ENCODE measurements at places on chromosomes 4 and X. TPM values are rescaled to one million over a fixed set of nuclear protein-coding genes. Genes with fewer than 3 reads are reported as not detected.

DNA sequence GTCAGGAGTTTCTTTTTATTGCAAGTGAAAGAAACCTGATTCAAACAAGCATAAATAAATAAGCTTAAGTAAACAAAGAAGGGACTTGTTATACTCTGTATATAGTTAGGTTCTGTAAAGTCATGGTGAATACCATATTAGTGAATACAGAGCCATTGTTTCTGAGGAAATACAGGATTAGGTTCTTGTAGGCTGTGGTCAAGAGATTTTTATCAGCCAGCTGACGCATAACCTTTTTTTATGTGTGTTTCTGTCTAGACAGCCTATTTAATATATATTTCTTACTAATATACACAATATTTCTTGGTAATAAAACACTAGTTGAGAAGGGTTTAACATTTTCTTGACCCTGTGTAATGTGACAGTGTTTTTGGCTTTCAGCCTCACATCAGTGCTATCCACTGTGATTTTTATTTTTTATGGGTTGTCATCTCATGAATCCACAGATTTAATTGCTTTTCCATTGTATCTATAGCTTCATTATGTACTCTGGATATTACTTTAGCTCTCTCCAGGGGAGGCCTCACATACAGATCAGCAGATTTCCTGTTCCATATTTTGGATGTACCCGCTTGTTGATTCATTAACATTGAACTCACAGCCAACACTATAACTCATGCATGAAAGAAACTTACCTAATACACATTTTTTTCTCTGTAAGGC is 8.0 kb downstream of the HERC3 start:
- DNase-seq = no peak

- peak; percentile 87 for DNase-seq
These were observed 107.9 kb downstream of the ABLIM2 start for GRCh38 chr4:8050555-8051206.

DNA sequence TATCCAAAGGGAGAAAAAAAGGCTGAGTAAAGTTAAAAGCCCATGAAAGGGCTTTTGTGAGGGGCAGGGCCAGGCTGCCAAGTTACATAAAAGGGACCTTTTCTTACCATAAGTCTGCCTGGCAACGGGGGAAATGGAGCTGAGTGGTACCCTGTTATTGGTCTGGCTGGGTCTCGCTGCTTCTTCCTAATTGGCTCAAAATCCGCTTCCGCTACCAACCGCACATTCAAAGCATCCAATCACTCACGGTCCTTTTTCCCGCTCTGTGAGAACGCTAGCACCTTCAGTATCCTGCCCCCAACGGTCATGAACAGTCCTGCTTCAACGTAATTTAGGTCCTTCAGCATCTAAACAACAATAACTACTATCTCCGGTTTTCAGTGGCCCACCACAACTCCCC is 611 bp downstream of the TEX11 start:
- DNase-seq = no peak

GRCh38 chrX:126719208-126719607 is 100.3 kb upstream of the PRR32 start:
- no peak for DNase-seq

- DNase-seq = no peak
These were observed 104.1 kb downstream of the ZNF518B start for GRCh38 chr4:10353110-10353509.

GRCh38 chrX:22060415-22061280 is 28.5 kb downstream of the PHEX start:
- DNase-seq = no peak

GRCh38 chr4:81738891-81739290 is 267.2 kb upstream of the RASGEF1B start:
- no peak for DNase-seq

- DNase-seq = no peak
These were observed 75.6 kb downstream of the ACOX3 start for GRCh38 chr4:8364848-8365350.

- no peak for DNase-seq
These were observed 120.8 kb downstream of the ZNF518B start for GRCh38 chr4:10336471-10336870.

DNA sequence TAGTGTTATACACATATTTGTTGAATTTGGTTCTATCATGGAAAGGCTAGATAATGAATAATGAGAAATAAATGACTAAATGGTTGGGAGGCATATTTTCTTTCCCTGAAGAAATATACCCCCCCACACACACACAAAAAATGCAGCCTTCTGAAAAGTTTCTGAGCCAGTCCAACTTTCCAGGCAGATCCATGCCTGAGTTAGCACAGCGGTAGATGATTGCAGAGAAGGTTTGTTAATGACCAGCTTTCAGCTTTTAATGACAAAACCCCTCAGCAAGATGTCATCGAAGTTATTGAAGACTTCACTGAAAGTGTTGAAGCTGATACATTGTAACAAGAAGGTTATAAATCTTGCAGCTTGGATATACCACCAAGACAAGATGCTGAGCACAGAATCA is 61.4 kb downstream of the GBA3 start:
- no peak for DNase-seq

DNA sequence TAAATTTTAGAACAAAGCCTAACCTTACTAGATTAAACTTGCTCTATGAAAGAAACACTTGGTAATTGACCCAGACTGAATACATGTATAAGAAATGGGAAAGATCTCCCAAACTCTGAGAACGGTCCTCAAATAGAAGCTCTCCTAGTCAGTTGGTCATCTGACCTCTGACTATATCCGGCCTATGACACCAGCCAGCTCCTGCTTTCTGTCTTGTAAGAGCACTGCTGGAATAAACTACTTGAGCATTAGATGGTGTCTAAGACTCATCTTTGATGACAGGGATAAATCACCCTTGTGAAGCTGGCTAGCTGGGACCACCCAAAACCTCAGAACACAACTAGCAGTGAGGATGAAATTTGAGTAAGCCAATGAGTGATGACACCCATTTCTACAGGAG is 24.2 kb downstream of the LRIT3 start:
- DNase-seq = no peak

GRCh38 chrX:20320461-20321159 is 53.9 kb upstream of the RPS6KA3 start:
- DNase-seq = no peak

DNA sequence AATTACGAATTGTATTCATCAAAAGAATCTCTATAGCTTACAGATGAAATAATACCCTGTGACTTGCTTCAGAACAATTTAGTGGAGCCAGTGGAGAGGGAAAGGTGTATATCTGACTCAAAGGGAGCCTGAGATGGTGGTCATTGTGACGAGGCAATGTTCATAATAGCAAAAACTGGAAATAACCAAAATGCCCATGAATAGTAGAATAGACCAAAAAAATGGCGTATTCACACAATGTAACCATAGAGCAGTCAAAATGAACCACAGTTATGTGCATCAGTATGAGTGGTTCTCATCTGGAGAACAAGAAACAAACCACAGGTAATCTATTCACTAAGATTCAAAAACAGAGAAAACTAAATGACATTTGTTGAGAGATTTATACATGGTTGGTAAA is 125.3 kb upstream of the CLNK start:
- DNase-seq = no peak

DNA sequence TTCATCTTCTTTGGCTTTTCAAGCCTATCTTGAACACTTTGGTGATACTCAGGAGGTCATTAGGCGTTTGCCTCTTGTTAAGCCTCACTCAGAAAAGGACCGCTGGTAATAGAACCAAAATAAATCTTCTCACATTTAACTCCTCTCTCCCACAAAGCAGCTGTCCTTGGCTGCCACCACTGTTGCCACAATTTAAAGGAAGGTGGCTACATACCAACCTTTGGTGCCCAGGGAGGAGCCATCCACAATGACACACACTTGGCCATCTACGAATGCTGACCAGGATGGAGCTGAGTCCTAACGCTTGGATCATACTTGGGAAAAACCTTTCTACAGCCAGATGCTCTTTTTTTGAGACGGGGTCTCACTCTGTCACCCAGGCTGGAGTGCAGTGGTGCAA is 210.2 kb downstream of the HS6ST2 start:
- DNase-seq = no peak

DNA sequence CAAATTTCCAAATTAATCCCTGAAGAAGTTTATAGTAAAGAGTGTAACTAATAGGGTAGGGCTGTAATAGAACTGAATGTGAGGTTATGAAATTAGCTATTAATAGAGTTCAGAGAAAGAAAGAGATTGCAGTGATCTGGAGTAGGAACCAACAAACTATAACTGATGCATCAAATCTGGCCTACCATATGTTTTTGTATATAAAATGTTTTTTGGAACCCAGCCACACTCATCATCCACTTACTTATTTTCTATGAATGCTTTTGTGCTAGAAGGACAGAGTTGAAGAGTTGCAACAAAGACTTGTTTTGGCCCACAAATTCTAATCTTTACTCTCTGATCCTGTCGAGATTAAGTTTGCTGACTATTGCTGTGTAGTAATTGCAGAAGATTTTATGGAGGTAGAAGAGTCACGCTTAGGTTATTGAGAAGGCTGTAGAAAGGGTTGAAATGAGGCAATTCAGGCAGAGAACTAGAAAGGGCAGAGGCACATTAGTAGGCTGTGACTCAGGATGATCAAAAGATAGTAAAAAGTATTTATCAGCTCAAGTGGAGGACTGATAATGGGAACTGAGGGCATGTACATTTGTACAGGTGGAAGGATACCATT is 298.7 kb upstream of the EMCN start:
- DNase-seq = no peak

GRCh38 chr4:144750348-144750747 is 104.4 kb downstream of the HHIP start:
- no peak for DNase-seq

GRCh38 chrX:17082831-17083230 is 136.4 kb downstream of the REPS2 start:
- DNase-seq = no peak

DNA sequence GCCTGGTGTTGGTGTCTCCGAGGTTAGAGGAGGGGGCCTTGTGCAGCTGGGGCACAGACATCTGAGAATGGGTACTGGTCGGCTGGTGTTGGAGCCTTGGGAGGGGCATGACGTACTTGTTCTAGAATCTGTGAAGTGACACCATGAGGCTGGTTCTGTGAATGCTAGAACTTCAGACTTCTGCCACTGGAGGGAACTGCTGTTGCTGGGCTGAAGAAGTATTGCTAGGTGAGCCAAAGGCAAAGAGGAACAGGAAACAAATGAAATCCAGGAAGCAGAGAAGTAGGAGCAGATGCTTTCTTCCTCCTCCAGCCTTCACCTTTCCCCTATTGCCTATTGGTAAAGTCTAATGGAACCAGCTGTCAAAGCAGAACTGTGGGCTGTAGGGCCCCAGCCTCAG is 120.9 kb upstream of the DDIT4L start:
- no peak for DNase-seq

GRCh38 chr4:85152480-85152879 is 186.0 kb upstream of the WDFY3 start:
- no peak for DNase-seq

- DNase-seq = no peak
These were observed 19.0 kb upstream of the CWH43 start for GRCh38 chr4:48967101-48967500.

- no peak for DNase-seq
These were observed 28.8 kb downstream of the PRDM8 start for GRCh38 chr4:80226094-80226493.

- DNase-seq = no peak
These were observed 67.3 kb upstream of the HHIP start for GRCh38 chr4:144578681-144579080.

DNA sequence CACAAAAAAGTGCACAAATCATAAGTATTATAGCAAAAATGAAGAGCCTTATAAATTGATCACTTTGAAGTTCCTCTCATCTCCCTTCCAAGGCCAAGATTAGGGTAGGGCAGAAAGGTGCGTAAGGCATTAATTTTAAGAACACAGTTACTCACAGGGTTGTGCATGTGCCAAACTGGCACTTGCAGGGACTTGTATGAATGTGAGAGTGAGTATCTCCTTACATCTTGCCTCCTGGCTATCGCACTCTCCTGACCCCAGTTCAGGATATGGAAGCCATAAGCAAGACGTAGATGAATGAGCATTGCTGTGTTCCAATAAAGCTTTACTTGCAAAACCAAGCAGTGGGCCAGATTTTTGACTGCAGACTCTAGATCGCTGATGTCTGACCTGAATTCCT is 510.1 kb upstream of the AADAT start:
- no peak for DNase-seq

GRCh38 chr4:37740546-37740945 is 54.4 kb upstream of the RELL1 start:
- DNase-seq = no peak

- no peak for DNase-seq
These were observed 41.7 kb downstream of the MAGEC1 start for GRCh38 chrX:141945426-141945825.

DNA sequence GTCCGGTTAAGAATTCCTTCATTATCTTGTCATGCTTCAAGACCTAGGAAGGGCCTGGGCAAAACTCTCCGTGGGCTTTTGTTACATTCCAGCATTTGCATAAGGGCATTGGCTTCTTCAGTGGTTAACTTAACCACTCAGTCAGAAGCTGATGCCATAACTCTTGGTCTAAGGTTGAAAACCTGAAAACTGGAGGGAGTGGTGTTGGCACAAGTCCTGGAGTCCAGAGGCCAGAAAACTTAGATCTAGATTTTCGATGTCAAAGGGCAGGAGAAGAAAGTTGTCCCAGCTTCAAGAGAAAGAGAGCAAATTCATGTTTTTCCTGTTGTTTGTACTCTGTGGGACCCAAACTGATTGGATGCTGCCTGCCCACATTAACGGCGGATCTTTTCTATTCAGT is 86.6 kb upstream of the GC start:
- DNase-seq = no peak

- DNase-seq = no peak
These were observed 33.4 kb downstream of the ADGRA3 start for GRCh38 chr4:22482250-22483127.

- DNase-seq = no peak
These were observed 60.8 kb upstream of the FMR1 start for GRCh38 chrX:147850875-147851274.

- peak; percentile 80 for DNase-seq
These were observed 155.8 kb downstream of the PPP3CA start for GRCh38 chr4:101191302-101192098.

- no peak for DNase-seq
These were observed 6.0 kb upstream of the CENPE start for GRCh38 chr4:103204111-103204510.

- DNase-seq = no peak
These were observed 239.6 kb downstream of the PPP1R2C start for GRCh38 chrX:42538405-42538804.

GRCh38 chr4:136424052-136424451 is 1108.2 kb downstream of the PCDH18 start:
- DNase-seq = no peak

- no peak for DNase-seq
These were observed 729.3 kb upstream of the ACTRT1 start for GRCh38 chrX:128781506-128781905.

Gene SLC38A5
- total RNA-seq = 9.7 TPM

Gene GABRA4
- not detected for total RNA-seq

Gene TGIF2LX
- total RNA-seq = not detected

Gene AR
- total RNA-seq = 13.1 TPM

Gene RS1
- total RNA-seq = not detected

Gene FATE1
- total RNA-seq = 0.36 TPM

Measured in sciatic nerve (tissue), 2 donors.